ENCODE measurements at places on chromosomes 12 and 14.

DNA sequence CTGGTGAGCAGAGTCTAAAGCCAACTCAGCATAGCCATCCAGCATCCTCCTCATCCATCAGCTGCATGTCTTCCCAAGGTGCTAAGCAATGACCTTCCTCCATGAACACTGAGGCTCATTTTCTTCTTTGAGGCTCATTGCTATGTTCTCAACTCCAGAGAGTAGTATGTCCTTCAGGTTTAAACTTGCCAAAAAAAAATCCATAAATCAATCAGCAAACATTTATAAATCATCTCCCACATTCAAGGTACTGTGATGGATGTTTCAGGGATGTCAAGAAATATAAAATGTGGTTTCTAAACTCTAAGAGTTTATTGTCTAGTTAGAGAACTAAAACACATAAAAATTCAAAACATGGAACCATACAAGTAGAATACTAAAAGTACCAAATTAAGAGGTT, 29.8 kb upstream of the MDM1 start:
- no peak for DNase-seq

- DNase-seq, result no peak
Observed at GRCh38 chr14:78701246-78701645, 531.1 kb downstream of the NRXN3 start.

- peak; percentile 33 for DNase-seq
Observed at GRCh38 chr12:24470050-24470449, 478.9 kb downstream of the BCAT1 start.

DNA sequence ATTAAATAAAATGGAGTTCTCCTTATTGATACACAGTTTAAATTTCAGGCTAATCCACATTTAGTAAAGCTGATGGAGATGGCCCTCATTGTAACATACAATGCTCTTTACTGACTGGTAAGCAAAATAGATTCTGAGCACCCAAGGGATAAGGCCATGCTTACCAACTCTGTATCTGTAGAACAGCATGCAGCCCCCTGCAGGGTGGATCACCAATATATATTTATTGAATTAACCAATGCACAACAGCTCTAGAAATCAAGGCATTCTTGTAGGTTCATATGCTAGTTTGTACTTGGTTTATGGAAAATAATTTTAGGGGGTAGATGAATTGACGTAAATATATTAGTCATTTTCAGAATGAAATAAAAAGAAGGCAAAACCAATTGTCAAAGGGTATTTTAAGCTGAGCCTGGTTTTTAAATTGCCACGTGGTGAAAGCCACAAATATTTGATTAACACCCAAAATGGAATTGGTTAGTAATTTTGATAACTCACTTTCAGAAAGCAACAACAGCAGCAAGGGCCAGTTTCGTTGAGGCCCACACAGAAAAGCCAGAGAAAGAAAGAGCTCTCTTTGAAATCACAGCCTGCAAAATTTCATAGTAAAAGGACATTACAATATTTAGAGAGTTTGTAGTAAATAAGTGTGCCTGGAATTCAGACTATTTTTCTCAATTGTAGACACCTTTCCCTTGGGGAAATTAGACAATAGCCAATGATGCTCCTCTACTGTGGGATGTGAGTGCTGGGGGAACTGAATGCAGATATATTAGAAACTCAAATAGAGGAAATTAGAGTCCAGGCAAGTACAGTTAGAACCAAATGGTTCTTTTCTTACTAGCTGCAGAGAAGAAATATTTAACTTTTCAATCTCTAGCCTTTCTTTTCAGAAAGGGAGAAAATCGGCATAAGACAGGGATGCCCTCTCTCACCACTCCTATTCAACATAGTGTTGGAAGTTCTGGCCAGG, 216.2 kb upstream of the ABCD2 start:
- no peak for DNase-seq

- DNase-seq, result no peak
Observed at GRCh38 chr12:42853370-42854140, 264.0 kb upstream of the PRICKLE1 start.

- no peak for DNase-seq
Observed at GRCh38 chr12:102461501-102461900, 18.9 kb downstream of the IGF1 start.

- no peak for DNase-seq
Observed at GRCh38 chr14:62947301-62947700, 98.0 kb downstream of the KCNH5 start.

DNA sequence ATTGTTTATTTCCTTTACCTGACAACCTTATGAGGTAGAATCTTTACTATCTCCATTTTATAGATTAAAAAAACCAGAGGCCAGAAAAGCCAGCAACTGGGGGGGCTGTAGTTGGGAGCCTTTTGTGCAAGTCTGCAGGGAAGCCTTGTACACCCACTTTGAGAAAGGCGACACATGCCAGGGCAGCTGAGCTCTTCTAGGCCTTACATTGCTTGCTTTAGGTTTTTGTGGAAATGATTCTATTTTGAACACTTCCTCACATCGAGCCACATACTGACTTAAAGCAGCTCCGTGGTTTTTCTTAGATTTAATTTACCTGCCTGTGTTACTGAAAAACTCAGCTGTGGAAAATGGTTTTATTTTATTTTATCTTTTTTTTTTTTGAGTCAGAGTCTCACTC, 34.6 kb downstream of the EP400 start:
- no peak for DNase-seq

- no peak for DNase-seq
Observed at GRCh38 chr12:50052544-50052943, 4.9 kb upstream of the ASIC1 start.

DNA sequence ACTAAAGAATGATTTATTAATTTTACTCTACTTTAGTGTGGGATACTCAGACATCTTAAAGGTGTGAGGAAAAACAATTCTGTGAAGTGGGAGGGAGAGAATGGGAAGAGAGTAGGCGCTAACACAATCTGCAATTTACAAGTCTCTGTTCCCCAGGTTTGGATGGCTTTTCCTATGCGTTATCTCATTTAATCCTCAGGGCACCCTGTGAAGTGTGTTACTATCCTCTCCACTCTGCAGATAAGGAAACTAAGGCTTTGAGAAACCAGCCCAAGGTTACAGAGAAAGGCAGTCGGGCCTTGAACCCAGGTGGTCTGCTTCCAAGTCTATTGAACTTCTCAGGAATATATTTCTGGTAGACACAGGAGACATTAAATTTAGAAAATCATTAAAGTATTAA, 36.2 kb upstream of the TUBA1C start:
- no peak for DNase-seq

DNA sequence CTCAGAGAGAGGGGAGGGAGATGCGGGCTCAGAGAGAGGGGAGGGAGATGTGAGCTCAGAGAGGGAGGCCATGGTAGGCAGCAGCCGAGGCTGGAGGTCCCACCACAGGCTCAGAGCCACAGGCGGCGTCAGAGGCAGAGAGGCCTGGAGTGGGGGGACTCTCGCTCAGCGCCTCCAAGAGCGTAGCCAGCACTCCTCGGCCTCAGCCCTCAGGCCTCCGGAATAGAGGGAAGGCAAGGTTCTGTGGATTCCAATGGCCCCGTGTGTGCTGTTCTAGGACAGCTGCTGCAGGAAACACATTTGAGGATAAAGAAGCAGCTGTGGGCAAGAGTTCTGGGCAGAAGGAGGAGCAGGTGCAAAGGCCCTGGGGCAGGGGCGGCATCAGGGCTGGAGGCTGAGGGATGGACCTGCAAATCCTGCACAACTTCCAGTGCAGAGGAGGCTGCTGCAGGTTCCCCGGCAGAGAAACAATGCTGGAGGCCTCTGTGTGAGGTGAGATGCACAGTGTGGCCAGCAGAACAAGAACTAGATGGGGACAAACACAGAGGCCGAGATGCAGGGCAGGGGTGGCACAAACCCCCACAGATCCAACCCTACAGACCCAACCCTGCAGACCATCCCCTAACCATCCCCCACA, 59.1 kb upstream of the GALNT9 start:
- no peak for DNase-seq

GRCh38 chr14:96790186-96790585, 7.0 kb upstream of the VRK1 start:
- no peak for DNase-seq

GRCh38 chr12:53739214-53740129, 12.2 kb upstream of the CALCOCO1 start:
- DNase-seq, result no peak

- DNase-seq, result peak; percentile 27
Observed at GRCh38 chr12:18750085-18750484, 12.2 kb downstream of the CAPZA3 start.

GRCh38 chr12:34203866-34204620, 181.7 kb downstream of the ALG10 start:
- no peak for DNase-seq

DNA sequence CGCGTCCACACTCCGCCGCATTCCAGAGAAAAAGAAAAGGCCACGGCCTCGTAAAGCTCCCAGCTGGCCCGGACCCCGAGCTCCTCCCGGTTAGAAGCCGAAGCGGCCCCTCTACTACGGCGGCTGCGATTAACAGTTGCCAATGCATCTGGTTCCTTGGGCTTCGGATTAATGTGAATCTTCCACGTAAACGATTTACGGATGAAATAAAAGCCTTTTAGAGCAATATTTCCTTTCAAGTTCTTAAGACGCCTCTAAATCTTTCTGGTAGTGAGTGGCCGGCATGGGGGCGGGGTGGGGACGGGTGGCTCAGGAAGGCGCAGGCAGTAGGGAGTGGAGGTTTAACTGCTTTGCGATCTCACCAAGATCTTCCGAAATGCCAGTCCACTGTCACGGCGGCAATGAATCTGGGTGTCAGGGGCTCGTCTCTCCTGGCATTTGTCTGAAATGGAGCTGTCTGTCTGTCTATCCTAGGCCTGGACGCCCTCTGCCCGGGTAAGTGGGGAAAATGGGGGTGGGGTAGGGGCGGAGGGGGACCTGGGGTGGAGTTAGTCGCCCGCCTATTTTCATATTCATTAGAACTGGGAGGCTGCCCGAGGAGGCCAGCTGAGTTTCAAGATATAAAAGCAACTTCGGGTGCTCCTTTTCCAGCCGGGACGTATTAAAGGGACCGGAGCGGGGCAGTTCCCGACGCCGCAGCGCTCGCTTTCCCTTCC, 413 bp upstream of the ALX1 start:
- DNase-seq, result no peak

GRCh38 chr12:54201001-54201794, 12.4 kb upstream of the SMUG1 start:
- peak; percentile 57 for DNase-seq

- DNase-seq, result no peak
Observed at GRCh38 chr12:13887779-13888388, 93.5 kb downstream of the GRIN2B start.

DNA sequence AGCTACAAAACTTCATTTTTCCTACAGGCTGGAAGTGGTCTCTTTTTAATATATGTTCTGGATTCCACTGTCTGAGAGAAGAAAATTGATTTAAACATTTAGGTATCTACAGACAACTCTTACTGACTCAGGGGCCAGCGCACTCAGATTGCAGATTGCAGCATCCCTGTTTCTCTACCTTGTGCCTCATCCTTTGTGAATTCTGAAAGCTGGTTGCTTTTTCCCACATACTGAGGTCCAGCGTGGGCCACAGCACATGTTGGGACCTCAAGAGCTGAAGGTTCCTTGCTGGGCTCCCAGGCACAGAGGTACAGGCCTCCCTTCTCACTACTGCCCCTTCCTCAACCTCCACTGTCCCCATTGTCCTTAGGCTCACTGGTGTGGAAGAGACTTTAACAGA, 101.7 kb upstream of the CCDC175 start:
- no peak for DNase-seq

GRCh38 chr14:79018836-79019235, 848.7 kb downstream of the NRXN3 start:
- peak; percentile 47 for DNase-seq

All from renal cortical epithelial cell (primary cell).